Left ventricle myocardium inferior (tissue), 1 donor: ENCODE measurements at places on chromosomes 12 and 14.

DNA sequence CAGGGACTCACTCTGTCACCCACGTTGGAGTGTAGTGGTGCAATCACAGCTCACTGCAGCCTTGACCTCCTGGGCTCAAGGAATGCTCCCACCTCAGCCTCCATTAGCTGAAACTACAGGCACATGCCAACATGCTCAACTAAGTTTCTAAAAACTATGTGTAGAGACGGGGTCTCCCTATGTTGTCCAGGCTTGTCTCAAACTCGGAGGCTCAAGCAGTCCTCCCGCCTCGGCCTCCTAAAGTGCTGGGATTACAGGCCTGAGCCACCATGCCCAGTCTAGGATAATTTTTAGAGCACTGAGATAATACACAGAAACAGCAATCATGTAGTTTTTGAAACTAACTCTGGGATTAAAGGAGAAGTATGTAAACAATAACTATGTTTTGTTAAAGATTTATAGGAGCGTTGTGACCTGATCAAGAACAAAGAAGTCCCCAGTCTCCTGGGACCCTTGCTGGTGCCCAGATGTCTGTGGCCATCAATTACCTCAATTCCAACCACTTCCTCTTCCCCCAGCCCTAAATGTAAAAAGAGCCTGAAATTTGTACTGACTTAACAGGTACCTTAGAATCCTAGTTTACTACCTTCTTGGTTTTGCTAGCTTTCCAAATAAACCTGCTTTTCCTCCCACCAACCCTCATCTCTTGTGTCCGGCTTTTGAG, 28.9 kb upstream of the EGLN3 start:
- no peak for DNase-seq
- H3K4me1 ChIP-seq, result no peaks in the 10 kb centered on the region
- H3K27me3 ChIP-seq, result no peaks in the 10 kb centered on the region
- no peak overlapping the region for H3K27ac ChIP-seq
- no peak overlapping the region for H3K4me3 ChIP-seq
- no peaks in the 10 kb centered on the region for H3K36me3 ChIP-seq

DNA sequence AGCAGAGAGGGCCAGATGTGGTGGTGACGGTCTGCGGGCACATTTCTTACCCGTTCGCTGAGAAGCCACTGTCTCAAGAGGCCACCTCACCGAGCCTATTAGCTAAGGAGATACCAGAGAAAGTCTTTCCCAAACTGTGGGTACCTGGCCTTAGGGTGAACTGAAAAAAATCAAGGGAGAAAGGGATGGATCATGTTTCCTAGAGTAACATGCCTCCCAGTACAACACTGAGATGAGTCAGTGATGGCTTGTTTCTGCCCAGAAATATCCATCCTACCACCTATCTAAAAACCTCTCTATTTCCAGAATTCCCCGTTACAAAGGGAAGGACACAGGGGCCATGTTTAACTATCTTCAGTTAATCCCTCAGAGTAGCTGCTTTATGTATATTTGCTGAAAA, 83.7 kb downstream of the LMNTD1 start:
- H3K27me3 ChIP-seq, result no peaks in the 10 kb centered on the region
- H3K27ac ChIP-seq, result no peak overlapping the region
- H3K36me3 ChIP-seq, result no peaks in the 10 kb centered on the region
- DNase-seq, result no peak
- no peaks in the 10 kb centered on the region for H3K4me1 ChIP-seq

DNA sequence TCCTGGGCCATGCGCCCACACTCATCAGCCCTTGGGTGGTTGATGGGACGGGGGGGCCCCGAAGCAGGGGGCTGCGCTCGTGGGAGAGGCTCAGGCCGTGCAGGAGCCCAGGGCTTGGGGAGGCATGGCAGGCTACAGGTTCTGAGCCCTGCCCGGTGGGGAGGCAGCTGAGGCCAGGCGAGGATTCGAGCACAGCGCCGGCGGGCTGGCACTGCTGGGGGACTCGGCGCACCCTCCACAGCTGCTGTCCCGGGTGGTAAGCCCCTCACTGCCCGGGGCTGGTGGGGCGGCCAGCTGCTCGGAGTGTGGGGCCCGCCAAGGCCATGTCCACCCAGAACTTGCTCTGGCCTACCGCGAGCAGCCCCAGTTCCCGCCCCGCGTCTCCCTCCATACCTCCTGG, 295.8 kb upstream of the SEL1L start:
- no peak overlapping the region for H3K27ac ChIP-seq
- H3K27me3 ChIP-seq, result no peaks in the 10 kb centered on the region
- no peak for DNase-seq
- peaks cover 5% of the 10 kb centered on the region for H3K4me1 ChIP-seq

DNA sequence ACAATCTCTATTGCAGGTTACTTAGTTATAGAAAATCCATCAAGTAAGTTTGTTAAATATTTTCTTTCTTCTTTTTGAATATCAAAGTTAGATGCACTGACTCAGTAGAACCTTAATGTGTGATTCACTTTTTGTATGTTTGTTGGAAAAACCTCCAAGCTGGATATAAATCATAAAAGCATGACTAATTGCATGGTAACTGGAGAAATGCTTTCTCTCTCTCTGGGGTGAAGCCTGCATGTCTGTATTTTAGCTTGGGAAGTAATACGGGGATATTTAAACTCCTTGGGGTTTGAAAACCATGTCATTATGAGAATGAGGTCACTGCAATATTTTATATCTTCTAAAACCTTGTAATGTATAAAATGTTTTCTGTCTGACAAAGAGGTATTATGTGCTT, 58.6 kb upstream of the MYF6 start:
- H3K4me1 ChIP-seq, result no peaks in the 10 kb centered on the region

DNA sequence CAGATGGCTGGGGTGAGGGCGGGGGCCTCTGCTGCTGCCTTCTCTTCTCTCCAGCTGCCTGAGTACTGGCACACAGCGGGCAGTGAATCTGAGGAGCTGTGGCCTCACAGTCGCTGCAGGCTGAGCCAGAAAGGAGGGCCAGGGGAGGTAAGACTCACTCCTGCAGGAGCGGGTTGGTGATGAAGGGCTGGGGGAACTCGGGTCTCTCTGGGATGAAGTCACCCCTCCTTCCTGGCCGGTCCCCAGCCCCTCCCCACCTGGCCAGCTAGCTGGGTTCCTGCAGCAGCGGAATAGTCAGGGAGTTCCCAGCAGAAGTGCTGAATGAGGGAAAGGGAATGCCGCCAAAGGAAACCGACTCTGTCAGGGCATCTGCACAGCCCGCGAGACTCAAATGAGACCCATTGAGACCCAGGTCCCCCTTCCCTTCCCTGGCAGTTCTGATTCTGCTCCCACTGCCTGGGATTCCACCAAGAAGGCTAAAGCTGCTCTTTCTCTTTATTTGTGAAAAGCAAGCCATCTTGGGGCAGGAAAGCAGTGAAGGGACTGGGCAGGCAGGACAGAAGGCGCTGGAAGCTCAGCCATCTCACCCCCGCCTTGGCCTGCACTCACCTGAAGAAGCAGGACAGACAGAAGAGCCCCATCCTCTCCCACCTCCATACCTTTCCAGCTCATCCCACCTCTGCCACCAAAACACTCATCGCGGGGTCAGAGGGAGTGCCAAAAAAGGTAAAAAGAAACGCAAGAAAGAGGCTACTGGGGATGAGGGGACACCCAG, 5.3 kb downstream of the NGB start:
- H3K27me3 ChIP-seq, result peaks cover 63% of the 10 kb centered on the region
- no peak overlapping the region for H3K4me3 ChIP-seq
- DNase-seq, result no peak
- H3K27ac ChIP-seq, result no peak overlapping the region
- peaks cover 4% of the 10 kb centered on the region for H3K4me1 ChIP-seq

DNA sequence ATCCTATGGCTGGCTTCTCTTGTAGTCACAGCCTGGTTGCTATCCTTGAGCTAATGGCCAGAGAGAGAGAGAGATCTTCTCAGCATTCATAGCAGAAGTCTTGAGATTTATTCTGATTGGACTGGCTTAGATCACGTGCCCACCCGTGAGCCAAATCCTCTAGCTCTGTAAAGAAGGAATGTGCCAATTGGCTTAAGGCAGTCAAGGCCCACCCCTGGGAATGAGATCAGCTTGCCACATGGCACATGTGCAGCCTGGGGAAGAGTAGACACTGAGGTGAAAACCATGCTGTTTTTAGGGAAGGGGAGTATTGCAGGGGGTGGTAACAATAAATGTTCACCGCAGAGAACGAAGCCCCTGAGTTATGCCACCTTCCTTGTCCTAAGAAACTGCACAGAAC, 36.3 kb downstream of the PLEKHG7 start:
- no peaks in the 10 kb centered on the region for H3K36me3 ChIP-seq
- H3K27me3 ChIP-seq, result no peaks in the 10 kb centered on the region
- peaks cover 7% of the 10 kb centered on the region for H3K4me1 ChIP-seq
